ENCODE measurements at places on chromosomes 7 and 10.

GRCh38 chr10:86078639-86079035 is 288.0 kb downstream of the GRID1 start:
- DNase-seq: no peak

GRCh38 chr7:157675427-157675927 is 338.7 kb downstream of the DNAJB6 start:
- DNase-seq: no peak

DNA sequence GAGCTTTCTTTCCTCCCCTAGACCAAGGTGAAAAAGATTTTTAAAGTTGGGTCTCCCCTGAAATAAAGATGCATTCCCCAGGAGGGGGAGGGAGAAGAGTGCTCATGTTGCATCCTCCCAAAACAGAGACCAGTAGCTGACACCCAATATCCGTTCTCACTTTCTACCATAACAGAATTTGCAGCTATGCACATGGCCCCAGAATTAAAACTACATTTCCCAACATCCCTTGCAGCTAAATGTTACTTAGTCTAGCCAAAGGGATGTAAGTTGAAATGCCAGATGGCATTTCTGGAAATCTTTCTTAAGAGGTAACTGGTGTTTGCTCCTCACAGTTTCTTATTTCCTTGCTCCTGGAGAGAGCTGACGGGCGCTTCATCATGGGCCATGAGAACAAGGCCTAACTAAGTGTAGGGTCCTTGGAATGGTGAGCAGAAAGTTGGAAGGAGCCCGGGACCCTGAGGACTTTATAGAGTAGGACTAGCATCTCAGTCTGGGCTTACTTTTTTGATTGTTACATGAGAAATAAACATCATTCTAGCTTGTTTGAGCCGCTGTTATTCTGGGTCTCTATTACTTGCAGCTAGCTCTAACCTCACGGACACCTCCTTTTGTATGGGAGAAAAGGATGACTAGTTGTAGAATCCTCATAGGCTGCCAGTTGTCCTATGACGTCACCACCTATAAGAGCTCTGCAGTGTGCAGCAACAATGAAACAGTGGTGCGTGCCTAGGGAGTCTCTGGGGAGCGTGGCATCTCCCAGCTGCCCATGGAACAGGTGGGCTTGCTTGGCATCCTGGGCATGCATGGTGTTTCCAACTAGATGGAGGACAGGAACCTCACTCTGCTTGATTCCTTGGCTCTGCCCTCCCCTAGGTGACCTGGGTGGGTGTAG is 46.1 kb upstream of the EXOC6 start:
- no peak for DNase-seq

DNA sequence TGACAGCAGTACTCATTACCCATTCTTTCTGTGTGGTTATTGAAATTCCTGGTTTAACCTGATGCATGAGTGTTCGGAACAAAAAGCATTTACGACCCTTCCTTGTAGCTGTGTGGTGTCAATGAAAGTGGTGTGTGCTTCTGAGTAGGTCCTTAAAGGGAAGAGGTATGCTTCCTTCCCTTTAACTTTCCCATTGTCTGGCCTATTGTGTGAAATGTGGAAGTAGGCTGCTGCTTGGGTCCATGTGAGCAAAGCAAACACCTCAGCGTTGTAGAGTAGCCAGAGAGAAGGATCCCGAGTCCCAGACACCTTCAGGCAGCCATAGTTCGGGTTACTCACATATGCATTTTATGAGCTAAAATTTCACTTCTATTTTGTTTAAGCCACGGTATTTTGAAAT is 74.7 kb downstream of the TSPAN12 start:
- DNase-seq: no peak

DNA sequence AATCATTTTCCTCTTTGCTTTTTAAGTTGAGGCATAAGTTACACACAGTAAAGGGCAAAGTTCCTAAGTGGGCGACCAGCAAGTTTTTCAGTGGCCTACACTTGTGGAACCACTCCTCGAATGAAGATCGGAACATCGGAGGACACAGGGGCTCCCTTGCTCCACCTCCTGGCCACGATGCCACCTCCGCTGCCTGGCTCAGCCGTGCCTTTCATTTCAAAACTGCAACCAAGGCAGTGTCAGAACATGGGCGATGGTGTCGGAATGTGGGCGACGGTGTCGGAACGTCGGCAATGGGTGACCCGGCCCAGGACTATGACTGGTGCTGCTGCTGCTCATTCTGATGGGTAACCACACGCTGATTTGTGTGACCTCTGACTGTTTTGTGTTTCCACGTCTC is 9.6 kb upstream of the VIPR2 start:
- DNase-seq: no peak

DNA sequence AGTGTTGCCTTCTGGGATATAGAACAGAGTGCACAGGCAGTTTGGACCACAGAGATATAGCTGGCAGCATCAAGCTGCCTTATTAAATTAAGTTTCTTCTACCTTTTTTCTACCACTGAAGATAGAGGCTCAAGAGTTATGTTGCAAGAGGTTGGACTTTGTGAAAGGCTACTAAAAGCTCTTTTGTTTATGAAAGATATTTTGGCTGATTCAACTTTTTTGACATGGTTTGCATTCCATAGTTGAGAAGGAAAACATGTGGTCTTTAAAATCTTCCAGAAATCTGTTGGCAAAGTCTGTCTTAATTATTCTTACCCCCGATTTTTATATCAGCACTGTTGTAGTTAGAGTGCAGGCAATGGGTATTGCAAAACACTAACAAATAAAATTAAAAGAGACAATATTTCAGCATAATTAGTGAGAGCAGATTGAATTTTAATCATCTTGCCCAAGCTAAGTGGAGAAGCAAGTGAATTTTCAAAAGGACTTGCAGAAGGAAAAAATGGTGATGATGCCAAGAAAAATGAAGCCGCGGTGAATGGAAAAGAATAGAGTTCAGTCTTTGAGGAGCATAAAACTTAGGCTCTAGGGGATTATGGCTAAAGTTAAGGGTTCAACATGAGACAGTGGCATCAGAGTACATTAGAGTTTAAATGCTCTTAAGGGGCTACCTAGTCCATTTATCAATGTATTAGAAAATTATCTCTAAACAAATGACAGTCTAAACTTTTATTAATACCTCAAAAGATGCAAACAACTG is 450.9 kb upstream of the CNTNAP2 start:
- DNase-seq: no peak

GRCh38 chr10:43263551-43264343 is 3.1 kb downstream of the RASGEF1A start:
- DNase-seq: no peak

GRCh38 chr7:80646083-80646865 is 7.8 kb downstream of the CD36 start:
- DNase-seq: no peak

DNA sequence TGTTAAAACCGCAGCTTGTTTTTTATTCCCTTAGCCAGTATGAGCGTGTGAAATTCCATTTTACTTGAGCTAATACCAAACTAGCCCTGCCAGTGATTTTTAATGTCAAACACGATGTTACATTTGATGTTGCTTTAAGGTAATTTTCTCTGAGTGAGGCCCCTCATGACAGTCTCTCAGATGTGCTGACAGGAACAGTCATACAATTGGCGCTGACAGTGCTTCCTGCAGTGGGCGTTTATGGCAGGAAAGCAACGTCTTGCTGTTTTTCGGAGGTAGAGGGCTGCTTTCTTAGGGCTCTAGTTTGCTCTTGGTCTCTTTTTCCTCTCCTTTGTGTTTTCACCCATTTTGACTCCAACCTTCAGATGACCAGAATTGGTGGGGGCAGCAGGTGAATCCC is 19.3 kb downstream of the PON1 start:
- no peak for DNase-seq

GRCh38 chr10:18164748-18165361 is 24.6 kb downstream of the CACNB2 start:
- no peak for DNase-seq

DNA sequence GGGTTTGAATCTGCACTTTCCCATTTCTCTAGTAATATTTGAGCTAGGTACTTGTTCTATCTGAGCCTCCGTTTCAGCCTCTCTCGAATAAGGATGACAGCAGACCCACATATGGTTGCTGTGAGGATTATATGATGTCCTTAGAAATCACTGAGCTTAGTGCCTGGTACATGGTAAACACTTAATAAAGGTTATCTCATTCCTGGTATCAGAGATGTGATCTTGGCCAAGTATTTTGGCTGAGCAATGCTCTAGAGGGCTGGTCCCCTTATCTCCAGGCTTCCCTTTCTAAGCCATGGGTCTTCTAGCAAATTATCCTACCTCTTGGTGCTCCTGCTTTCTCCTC is 407 bp upstream of the MKRN1 start:
- DNase-seq: no peak

DNA sequence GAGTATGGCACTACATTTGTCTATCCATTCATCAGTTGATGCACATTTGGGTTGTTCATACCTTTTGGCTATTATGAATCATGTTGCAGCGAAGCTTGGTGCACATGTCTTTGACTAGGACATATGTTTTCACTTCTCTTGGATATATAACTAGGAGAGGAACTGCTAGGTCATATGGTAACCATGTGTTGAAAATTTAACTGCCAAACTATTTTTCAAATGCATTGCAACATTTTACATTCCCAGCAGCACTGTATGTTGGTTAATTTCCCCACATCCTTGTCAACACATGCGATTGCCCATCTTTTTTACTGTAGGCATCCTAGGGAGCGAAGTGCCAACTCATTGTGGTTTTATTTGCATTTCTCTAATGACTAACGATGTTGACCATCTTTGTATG is 183.4 kb downstream of the PRKCQ start:
- no peak for DNase-seq

DNA sequence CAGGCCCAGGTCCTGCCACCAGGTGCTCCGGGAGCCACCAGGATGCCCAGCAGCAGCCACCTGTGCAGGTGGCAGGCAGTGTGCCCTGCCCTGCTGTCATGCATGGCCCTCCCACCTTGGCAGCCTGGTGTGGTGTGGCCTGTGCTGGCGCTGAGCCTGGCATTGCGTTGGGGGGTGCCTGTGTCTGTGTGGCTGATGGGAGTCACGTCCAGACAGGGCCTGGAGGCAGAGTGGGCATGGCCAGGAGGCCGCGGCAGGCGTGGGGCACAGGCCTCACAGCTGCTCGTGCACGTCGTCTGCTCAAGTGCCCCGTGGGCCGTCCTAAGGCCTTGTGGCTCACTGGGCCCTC is 8.7 kb downstream of the TTYH3 start:
- DNase-seq: no peak

DNA sequence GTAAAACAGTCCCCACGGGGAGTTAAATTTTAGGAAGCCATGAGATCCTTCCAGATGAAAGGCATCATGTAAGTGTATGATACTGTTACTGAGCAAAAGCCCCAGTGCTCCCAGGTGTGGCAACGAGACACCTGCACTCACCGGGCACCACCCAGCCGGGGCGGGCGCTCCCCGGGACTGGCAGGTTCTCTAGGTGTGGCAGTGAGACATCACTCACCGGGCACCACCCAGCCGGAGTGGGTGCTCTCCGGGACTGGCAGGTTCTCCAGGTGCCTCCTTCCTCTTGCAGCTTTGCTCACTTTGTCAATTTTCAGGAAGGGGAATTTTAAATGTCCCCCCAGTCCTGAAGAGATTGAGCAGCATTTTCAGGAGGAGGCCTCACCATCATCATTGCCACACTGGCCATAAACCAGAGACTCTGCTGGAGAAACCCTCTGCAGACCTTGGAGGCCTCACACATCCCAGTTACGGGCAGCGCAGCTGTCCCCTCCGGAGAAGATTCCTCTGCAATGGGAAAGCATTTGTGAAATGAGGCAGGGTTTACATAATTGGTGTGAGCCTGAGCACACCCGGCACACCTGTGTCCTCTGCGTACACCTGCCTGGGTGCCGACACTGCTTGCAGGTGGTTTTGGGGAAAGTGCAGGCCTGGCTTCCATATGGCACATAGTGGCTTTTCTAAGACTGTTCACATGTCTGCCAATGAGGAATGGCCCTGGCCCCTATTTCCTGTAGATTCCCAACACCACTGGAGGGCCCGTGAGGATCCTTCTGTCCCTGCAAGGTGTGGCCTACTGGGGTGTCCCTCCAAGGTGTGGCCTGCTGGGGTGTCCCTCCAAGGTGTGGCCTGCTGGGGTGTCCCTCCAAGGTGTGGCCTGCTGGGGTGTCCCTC is 191.4 kb downstream of the EBF3 start:
- DNase-seq: no peak

- no peak for DNase-seq
Observed at GRCh38 chr7:84697506-84697905, 489.4 kb downstream of the SEMA3D start.

- no peak for DNase-seq
Observed at GRCh38 chr10:44032216-44032615, 352.7 kb downstream of the CXCL12 start.

- DNase-seq: no peak
Observed at GRCh38 chr7:139750459-139751095, 27.2 kb downstream of the HIPK2 start.

DNA sequence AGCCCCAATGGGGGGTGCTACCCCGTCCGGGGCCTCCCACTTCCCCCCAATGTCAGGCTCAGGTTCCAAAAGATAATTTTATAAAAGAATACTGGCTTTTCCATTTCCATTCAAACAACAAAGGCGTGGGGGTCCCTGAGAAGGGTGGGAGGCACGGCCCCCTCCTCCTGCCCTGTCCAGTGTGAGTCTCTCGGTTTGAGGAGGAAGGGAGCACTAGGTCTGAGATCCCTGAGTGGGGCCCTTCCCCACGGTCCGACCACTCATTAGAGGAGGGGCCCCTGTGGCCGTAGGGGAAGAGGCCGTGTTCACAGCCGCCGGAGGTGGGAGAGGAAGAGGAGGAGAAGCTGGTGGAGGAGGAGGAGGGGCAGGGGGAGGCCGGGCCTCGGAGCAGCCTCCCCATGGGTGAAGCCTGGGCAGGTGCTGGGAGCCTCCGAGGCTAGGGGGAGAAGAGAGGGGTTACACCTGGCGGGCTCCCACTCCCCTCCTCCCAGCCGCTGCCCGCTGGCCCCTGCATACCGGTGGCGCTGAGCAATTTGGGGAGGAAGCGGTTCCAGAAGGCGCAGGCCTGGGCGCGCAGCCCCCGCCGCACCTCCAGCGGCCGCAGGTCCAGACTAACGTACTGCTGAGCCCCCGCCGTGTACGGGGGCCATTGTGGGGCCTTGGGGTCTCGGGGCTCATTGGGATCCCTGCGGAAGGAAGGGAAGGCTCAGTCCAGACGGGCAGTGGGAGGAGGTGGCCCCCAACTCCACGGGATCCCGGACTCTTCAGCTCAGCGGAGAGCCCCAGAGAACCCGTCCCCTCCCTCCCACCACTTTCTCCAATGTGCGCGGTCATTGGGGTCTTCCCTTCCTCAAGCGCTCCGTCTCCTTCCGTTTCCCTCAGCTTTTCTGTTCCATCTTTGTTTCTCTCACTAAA is 1.4 kb upstream of the UFSP1 start:
- no peak for DNase-seq

DNA sequence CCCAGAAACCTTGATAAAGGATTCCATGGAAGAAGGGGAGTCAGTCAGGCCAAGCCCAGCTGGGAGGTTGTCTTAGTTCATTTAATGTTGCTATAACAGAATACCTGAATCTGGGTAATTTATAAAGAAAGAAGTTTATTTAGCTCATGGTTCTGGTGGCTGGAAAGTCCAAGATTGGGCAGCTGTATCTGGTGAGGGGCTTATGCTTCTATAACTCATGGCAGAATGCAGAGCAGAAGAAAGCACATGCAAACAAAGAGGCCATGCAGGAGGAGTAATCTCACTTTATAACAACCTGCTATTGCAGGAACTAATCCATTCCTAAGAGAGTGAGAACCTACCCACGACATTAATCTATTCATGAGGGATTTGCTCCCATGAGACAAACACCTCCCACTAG is 54.2 kb upstream of the ANKRD1 start:
- DNase-seq: no peak
